ENCODE measurements at places on chromosomes 6 and 20.

DNA sequence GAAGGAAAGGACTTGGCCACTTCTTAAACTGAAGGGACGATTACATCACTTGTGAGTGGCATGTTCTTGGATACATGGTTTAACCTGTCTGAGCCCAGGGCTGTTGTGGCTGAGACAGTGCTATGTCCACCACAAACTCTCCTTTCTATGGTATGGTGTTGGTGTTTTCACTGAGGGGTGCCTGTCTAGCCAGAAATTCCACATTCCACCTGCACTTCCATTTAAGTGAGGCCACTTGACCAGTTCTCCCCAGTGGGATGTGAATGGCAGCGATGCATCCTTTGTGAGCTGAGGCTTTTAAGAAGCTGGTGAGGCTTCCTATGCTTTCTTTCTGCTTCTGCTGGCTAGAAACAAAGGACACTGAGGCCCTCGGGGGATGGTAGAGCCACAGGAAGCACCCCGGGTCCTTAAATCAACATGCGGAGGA lies 151.4 kb upstream of the CHD6 start:
- no peak for DNase-seq

- DNase-seq: no peak
Observed at GRCh38 chr20:1902188-1902587, 7.0 kb downstream of the SIRPA start.

- peak; percentile 61 for DNase-seq
Observed at GRCh38 chr6:44829836-44830235, 442.3 kb downstream of the CDC5L start.

- DNase-seq: no peak
Observed at GRCh38 chr6:37807656-37808055, 11.9 kb upstream of the ZFAND3 start.

DNA sequence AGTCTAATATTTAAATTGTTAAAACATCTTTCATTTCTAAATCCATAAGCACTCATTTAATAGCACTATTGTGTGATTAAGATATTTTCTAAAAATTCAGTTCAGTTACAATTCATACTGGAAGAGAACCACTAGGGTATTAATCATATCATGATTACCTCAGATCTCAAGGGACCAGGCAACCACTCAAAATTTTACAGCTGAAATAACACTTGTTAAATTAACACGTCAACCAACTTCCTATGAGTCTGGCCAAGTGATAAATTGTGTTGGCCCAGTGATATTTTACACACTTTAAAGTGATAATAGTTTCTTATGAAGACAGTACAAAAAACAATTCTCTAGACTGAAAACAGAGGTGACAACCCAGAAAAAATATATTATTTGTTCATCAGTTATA lies 869.0 kb upstream of the ADGRB3 start:
- peak; percentile 29 for DNase-seq

DNA sequence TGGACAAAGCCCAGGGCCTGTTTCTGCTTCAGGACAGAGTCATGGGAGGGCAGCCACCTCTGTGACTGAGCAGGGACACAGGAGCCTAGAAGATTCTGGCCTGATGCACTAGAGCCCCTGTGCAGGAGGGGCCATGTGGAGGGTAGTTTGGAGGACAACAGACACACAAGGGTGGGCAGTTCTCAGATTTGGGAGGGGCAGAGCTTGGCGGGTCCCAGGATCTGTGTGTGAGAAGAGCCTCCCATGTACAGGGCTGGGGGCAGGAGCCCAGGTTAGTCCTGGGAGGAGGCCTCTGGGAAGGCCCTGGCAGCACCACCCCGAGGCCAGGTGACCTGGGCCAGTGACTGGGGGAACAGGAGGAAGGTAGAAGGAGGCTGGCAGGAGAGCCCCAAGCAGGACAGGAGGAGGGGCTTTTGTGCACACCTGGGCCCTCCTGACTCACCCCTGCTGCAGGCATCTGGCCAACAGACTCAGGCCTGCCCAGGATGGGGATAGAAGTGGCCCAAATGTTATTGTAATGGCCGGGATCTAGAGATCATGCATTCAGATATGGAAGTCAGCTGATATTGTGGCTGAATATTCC lies 1.4 kb upstream of the ULBP3 start:
- no peak for DNase-seq

- no peak for DNase-seq
Observed at GRCh38 chr20:663315-664090, 10.5 kb upstream of the SRXN1 start.

DNA sequence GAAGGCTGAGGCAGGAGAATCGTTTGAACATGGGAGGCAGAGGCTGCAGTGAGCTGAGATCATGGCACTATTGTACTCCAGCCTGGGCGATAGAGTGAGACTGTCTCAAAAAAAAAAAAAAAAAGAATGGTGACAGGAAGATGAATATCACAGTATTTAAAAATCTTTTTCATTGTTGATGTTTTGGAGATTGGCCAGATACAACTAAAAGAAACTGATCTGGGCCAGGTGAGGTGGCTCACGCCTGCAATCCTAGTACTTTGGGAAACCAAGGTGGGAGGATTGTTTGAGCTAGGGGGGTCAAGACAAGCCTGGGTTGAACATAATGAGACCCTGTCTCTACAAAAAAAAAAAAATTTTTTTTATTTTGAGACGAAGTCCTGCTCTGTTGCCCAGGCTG lies 52.1 kb downstream of the TRAF3IP2 start:
- DNase-seq: no peak

- DNase-seq: peak; percentile 19
Observed at GRCh38 chr6:64040113-64040512, 404.5 kb downstream of the PHF3 start.

- peak; percentile 51 for DNase-seq
Observed at GRCh38 chr6:154548130-154548830, 37.8 kb upstream of the CNKSR3 start.

- no peak for DNase-seq
Observed at GRCh38 chr6:69026715-69027114, 391.6 kb downstream of the ADGRB3 start.

DNA sequence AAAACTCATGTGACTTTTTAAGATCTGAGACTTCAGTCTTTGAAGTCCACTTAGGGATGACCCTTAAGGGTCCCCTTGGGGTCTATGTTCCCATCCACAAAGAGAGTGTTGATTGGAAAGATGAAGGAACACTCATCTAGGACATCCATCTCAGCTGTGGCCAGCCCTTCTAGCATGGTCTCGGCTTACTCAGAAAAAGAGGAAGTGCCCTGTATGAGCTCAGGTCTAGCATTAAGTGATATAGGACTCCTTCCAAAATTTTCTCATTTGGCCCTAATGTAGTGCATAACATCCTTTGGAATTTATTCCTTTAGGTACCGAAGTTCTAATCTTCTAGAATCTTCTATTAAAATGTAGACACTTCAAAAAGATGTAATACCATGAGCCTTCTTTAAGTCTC lies 77.4 kb downstream of the NDUFAF5 start:
- no peak for DNase-seq

DNA sequence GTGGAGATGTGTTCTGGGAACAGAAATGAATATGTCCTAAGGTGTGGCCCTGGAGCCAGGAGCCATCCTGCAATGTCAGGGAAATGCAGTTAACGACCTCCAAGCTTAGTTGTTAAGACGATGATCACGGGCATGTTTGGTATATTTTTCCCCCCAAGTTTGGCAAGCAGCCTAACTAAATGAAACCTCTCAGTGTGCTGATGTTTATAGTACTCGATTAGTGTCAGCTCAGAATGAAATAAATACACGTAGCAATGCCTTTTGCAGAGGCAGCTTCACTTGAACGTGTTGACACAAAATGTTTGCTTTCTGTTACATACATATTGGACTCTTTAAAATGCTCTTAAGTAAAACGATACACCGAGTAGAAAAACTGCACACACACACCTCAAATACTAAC lies 76.2 kb upstream of the OLIG3 start:
- no peak for DNase-seq

GRCh38 chr6:134510142-134510541 lies 192.2 kb upstream of the SGK1 start:
- no peak for DNase-seq

DNA sequence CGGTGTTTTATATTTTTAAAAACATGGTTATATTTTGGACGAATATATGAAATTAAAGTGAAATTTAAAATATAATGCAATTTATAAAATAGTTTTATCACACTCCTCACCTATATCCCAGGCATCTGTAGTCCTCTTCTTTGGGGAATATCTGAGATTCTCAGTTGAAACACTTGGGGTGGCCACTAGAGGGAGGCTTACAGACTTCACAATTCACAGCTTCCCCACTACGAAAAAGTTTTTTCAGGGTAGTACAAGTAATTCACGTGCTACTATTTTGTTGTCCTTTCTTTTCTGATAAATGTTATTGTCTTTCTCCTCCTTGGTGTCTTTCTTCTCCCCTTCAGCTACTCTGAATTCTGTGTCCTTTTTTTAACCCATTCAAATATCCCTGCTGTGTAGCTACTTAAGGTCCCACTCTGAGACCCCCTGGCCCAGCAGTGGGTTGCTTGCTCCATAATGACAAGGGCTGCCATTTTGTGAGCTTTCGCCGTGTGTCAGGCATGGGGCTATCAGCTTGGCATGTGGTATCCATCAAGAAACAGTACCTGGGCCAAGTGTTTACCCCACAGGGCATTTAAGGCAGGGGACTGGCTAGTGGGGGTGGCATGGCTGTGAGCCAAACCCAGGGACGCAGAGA lies 43.6 kb upstream of the PHACTR3 start:
- peak; percentile 27 for DNase-seq

GRCh38 chr20:41984031-41984430 lies 365.9 kb upstream of the CHD6 start:
- no peak for DNase-seq

DNA sequence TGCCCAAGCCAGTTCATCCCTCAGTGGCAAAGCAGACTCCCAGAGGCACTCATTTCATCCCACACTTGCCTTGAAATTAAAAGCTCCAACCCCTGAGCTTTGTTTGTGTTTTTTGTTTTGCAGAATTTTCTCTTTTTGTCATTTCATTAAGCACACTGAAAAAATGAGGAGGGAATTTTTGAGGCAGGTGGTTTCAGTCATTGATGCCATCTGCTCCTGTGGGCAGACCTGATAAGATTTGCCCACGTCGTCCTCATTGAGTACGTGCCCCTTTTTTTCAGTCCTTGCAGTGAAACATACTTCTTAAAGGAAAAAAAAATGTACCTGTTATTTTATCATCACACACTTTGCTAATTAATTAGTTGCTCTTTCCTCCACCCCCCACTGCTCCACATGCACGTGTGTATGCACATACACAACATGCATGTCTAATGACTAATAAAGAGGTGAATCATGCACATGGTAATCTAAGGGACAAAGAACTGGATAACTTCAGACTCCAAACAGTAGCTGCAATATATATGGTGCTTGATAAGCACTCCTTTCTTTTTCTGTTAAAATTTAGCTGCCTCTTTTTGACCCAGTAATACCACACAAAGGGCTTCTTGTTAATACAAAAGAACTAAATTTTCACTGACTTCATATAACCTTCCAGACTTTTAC lies 102.1 kb upstream of the TMEM181 start:
- peak; percentile 11 for DNase-seq

GRCh38 chr20:58417438-58417837 lies 28.4 kb downstream of the VAPB start:
- DNase-seq: no peak

DNA sequence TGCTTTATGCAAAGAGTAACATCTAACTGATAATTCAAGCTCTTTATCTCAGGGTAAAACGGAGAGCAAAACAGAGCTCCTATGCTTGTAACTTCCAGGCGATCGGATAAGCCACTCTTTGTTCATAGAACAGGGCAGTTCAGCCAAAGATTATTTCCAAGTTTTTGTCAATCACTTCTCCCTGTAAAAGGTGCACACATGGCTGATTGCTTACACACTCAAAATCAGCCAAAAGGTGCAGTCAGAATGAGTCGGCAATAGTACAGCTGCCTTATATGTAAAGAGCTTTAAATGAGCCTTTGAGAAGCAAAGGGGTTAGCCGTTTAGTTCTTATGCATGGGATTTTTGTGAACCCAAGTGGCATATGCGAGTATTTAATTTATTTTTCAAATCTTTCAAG lies 449.6 kb upstream of the POU3F2 start:
- DNase-seq: no peak

DNA sequence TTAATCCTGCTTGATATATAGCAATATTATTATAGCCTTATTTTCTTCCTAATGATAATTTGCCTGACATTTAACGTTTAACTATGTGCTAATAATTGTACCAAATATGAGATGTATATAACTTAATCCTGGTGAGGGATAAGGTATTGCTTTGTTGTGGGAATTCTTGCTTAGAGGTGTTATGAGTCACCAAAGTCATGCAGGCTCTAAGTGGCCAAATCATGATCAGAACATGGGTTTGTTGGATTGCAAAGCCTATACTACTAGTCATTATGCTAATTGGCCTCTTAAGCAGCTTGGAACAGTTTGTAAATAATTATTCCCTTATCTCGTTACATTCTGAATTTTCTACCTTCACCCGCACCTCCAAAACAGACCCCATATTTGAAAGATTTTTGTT lies 21.9 kb upstream of the C6orf141 start:
- no peak for DNase-seq

GRCh38 chr6:90536520-90536919 lies 50.4 kb downstream of the MAP3K7 start:
- DNase-seq: no peak

DNA sequence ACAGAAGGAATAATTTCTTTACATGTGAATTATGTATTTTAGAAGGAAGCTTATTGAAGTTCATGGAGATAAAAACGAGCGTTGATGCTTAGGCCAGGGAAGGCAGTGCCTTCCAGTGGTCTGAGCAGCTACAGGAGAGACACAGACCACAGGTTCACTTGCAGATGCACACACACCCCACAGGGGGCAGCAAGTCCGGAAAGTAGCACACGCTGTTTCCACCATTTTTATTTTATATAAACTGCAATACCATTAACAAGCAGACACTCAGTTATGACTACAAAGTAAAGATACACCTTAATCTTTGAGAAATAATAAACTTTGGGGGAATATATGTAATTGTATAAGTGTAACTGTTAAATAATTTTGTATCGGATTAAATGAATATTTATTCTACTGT lies 13.5 kb upstream of the DACT2 start:
- DNase-seq: no peak

DNA sequence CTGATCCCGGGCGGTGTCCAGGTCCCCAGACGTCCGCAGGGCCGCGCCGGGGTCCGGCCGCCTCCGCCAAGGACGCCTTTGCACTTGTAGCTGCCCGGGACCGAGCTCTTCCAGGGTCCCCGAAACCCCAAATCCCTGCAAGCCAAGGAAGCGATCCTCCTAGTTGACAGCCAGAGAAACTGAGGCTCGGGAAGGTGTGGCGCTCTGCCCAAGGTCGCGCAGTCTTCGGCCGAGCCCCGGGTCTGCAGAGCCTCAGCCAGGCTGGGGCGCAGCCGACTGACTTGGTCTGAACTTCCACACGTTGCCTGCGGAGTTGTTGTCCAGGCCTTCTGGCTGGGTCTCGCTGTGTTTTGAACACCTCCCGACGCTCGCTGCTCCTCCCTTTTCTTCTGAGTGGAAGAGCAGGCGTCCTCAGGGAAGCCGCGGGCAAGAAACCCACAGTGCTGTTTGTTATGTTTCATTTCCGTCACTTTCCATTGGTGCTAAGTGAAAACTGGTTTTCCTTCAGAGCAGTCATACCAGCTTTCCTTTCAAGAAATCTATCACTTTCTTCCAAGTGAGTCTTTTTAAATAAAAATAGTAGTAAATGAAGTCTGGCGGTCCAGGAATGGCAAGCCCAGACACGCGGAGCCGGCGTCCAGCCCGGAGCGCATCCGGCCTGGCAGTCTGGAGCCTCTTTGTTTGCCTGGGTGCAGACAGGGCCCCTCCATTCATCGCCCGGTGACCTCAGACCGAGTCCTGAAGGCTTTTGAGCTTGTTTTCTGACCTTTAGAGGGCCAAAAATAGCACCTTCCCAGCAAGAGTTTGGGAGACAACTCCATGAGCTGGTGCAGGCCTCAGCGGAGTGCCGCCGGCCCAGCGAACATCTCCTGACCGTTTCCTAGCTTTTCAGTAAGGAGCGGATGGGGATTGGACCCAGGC lies 698 bp downstream of the FAM210B start:
- peak; percentile 50 for DNase-seq

GRCh38 chr6:148497717-148498116 lies 155.1 kb downstream of the SASH1 start:
- DNase-seq: no peak

Data from fibroblast of skin of scalp (primary cell).